Right forelimb (tissue), 1 donor: ENCODE measurements at places on chromosomes 7 and 10.

GRCh38 chr10:13788711-13789447 lies 202.1 kb downstream of the PRPF18 start:
- no peak for DNase-seq

- no peak for DNase-seq
Observed at GRCh38 chr10:88111294-88111693, 247.9 kb downstream of the PTEN start.

GRCh38 chr10:71319042-71319799 lies at the start of gene SLC29A3:
TSS of gene SLC29A3 (plus strand) at chr10:71319259. CDS start at chr10:71319310, 51 bp downstream.
- peak; percentile 86 for DNase-seq

DNA sequence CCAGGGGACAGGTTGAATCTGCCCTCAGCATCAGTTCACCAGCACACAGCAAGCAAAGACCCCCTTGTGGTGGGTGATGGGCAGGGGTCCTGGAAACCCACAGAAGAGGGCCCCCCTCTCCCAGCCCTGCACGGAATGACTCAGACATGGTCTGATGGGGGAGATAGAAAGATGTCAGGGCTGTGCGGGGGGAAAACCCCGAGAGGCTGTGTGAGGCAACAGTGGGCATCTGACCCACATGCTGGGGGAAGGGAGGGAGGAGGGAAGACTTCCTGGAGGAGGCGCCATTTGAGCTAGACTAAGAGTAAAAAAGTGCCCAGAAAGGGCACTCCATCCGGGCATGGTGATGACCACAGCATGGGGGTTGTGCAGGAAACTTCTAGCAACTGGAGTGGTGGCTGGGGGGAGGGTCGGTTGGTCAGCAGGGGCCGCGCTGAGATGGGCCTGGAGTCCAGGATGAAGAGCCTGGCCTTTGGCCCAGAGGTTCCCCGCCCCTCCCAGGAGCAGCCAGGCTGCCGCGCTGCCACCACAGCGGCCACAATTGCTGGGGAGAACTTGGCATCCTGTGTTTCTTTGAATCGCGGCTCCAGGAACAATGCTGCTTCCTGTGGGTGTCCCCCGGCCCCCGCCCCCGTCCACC lies 2.5 kb downstream of the LFNG start:
- DNase-seq: no peak

DNA sequence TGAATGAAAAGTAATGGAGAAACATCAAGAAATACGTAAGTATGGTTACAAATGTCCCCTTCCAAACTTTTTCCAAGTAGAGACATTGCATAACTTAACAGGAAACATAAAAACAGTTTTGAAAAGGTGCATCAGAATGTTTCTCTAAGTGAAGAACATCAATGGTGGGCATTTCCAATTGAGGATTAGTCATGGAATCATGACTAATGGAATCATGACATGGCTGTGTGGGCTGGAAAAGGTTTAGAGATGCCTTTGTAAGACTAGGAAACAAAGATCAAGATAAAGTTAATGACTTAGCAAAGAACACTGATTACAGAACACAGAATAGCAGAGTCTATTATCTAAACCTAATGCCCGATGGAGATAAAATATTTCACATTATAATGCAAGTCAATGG lies 272.0 kb downstream of the HPSE2 start:
- DNase-seq: no peak
